ENCODE measurements at places on chromosomes 5 and 9.

GRCh38 chr9:116576386-116576785, 110.7 kb upstream of the TRIM32 start:
- no peak for DNase-seq

- no peak for DNase-seq
Observed at GRCh38 chr5:153153086-153153485, 337.4 kb upstream of the GRIA1 start.

- DNase-seq = no peak
Observed at GRCh38 chr5:168365581-168366081, 74.2 kb downstream of the WWC1 start.

DNA sequence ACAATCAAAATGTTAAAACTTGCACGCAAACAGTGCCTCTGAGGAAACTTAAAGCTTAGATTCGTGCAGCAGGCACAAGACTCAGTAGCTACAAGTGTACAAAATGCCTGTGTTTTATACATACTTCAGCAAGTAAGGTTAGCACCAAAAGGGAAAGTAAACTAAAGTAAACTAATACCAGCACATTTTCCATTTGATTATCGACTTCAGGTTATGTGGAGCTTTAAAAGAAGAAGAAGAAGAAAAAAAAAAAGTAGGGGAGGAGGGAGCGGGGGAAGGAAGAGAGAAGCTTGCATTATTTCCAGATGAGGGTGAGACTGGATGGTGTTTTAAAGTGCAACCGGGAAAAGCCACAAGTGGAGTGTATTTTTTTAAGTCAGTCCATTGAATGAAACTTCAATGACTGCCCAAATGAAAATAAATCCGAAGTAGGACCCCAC, 596 bp upstream of the ADAMTS6 start:
- no peak for DNase-seq

DNA sequence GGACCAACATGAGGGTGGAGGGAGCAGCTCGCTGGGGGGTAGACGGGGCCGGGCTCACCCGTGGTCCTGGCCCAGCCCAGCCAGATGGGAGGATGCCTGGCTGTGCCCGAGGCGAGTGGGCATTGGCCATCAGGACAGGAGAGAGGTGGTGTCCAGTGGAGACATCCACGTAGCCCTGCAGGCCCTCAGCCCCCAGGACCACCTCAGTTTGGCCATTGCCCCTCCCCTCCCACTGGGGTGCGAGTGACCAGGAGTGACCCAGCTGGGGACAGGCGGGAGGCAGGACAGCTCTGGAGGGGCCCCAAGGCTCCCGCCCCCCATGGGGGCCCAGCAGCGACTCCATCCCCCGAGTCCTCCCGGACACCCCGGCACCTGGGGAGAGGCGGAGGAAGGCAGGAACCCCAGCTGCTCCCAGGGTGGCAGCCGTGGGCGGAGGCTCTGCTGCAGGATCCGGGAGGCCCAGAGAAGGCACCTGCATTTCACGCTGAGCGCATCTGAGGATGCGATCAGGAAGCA, 8.3 kb downstream of the NOXA1 start:
- DNase-seq = no peak

DNA sequence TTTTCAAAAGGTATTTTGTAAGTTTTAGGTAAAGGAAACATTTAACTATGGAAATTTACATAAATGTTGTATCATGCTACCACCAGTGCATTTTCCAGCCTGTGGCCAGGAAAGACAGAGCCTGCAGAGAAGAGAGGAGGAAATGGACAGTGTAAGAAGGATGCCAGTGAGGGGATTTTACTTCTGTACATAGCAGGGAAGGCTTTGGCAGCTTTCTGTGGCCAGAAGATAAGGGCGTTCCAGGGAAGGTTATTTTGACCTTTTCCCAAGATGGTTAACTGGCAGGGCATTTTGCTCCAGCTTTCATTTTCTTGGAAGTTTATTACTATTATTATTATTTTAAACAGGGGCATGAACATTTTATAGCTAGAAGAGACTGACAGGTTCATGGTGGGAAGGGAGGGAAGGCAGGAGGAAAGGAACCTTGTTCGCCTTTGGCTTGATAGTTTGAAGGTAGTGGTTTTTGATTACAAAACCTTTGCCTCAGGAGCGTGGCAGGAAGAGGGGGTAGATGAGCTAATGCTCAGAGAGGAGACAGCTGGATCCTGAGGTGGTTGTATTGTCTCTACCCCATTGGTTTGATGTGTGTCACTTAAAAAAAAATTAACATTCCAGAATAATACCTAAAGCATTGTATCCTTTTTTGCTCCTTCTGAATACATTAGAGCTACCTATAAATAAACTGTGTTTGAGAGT, 4.1 kb downstream of the ISOC1 start:
- DNase-seq = no peak

DNA sequence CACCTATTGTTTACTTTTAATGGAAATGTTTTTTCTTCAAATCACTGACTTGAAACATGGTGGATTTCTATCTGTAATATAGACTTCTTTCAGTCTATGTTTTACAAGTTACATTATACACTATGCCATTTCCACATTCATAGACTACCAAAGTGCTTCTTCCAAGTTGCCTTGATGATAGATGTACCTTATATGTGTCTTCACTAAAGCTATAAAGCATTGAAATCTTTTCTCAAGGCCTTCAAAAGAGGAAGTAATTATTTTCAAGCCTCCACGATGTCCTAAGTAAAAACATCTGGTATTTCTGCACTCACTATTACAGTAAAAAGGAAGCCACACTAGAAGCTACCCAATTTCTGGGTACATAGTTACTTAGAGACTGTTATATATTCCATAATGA, 113.3 kb downstream of the FGF10 start:
- DNase-seq = no peak

DNA sequence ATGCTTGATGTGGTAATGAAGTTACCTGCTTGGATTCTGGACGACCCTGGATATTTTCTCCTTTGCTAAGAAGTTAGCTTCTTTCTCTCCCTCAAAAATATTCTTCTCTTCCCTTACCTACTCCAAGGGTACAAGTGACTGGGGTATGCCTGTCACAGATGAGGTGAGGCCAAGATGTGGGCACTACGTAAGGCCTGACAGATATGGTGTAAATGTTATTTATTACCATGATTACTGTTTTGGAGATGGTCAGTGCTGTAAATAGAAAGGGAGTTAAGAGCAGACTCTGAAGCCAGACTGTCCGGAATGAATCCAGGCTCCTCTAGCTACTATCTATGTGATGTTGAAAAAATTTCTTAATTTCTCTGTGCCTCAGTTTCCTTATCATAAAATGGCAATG, 1.1 kb upstream of the KIAA1958 start:
- DNase-seq = no peak

DNA sequence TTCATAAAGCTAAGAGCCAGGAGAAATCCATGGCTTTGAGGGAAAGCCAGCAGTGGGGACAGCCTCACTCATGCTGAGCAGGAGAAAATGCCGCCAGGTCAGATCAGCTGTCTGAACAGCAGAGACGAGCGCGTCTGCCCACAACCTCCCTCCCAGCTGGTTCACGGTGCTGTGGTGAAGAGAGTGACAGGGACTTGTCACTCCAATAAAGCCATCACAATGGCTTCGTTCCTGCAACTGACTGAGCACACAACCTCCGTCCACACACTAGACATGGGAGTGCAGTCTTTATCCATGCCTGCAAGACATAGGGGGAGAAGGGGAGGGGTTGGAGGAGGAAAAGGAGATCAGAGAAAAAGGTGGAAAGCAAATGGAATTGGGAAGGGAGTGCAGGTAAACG, 206.9 kb downstream of the GABBR2 start:
- DNase-seq = no peak
